Right hindlimb (tissue), 1 donor: ENCODE measurements at places on chromosomes 6 and 20.

DNA sequence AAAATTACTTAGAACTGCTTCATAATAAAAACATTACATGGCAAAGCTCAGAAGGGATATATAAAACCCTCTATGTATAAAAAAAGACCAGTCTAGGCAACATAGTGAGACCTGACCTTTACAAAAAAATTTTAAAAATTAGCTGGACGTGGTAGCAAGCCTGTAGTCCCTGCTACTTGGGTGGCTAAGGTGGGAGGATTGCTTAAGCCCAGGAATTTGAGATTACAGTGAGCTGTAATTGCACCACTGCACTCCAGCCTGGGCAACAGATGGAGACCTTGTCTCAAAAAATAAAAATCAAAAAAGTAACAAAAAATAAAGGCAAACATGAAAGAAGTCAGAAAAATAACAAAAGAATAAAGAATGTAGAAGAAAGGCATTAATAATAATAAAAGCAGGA lies 21.5 kb upstream of the TPD52L1 start:
- DNase-seq = no peak

- DNase-seq = no peak
Measured at GRCh38 chr6:114785235-114786127, 442.7 kb upstream of the HS3ST5 start.

- no peak for DNase-seq
Measured at GRCh38 chr6:37693079-37693478, 4.6 kb downstream of the MDGA1 start.

- no peak for DNase-seq
Measured at GRCh38 chr6:87922196-87922946, 125.3 kb upstream of the SPACA1 start.

- no peak for DNase-seq
Measured at GRCh38 chr6:52415917-52416628, 4.1 kb upstream of the EFHC1 start.

DNA sequence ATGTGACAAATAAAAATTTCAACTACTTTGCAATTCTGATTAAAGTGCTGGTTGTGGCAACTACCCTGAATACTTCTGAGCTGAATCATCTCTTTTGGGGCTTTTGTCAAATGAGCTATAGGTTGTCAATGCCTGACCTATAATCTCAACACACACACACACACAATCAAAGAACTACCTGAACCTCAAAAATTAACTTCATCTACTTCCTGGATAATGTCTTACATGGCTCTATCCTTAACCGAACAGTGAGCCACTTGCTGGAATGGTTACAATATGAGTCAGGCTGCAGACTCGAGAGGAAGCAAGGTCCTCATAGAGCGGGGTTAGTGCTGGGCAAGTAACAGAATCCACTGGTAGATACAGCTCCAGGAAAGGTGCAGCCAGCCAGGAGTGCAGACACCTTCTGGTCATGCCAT lies 70.6 kb upstream of the DST start:
- no peak for DNase-seq

DNA sequence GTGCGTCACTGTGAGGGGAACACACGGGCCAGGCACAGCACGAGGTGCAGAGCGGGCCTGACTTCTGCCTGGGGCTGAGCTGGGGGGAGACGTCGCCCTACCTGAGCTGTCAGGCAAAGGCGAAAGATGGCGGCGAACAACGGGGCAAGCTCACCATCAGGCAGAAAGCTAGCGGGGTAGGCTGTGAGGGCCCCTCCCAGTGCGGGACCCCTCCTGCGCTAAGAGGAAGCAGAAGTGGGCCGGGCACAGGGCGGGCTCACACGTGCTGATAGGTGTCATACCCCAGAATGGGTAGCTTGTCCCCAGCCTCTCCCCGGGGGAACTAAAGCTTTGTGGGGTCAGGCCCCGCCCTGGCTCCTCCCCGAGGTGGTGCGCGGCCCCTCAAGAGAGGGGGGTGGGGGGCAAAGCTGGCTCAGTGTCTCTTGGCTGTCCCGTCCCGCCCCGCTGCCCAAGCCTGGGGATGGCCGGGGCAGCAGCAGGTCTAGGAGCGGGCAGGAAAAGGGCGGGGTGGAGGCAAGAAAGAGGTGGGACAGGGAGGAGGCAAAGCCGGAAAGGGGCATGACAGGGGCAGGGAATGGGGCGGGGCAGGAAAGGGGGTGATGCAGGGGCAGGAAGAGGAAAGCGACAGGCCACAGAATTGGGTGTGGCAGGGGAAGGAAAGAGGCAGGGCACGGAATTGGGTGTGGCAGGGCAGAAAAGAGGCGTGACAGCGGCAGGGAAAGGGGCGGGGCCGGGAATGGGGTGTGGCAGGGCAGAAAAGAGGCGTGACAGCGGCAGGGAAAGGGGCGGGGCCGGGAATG lies 14.7 kb downstream of the UCKL1 start:
- peak; percentile 37 for DNase-seq

GRCh38 chr6:71347119-71347518 lies 58.5 kb downstream of the OGFRL1 start:
- DNase-seq = no peak

DNA sequence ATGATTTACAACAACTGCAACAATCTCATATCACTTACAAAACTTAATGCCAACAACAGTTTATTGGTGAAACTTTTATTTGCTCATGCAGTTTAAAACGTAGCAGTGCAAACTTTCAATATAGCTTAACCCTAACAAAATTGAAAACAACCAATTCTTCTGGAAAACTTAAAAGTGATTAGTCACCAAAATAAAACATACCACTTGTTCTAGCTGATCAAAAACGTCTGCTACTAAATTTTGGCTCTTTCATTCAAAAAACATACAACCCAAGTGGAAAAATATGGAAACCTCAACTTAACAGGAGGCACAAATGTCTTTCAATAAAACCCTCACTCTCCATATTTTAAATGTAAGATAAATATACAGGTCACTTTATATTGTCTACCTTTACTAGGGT lies 39.6 kb downstream of the COL12A1 start:
- DNase-seq = no peak

- no peak for DNase-seq
Measured at GRCh38 chr20:51345601-51346101, 196.9 kb downstream of the NFATC2 start.

- no peak for DNase-seq
Measured at GRCh38 chr6:137043710-137044365, 927 bp downstream of the IL20RA start.

DNA sequence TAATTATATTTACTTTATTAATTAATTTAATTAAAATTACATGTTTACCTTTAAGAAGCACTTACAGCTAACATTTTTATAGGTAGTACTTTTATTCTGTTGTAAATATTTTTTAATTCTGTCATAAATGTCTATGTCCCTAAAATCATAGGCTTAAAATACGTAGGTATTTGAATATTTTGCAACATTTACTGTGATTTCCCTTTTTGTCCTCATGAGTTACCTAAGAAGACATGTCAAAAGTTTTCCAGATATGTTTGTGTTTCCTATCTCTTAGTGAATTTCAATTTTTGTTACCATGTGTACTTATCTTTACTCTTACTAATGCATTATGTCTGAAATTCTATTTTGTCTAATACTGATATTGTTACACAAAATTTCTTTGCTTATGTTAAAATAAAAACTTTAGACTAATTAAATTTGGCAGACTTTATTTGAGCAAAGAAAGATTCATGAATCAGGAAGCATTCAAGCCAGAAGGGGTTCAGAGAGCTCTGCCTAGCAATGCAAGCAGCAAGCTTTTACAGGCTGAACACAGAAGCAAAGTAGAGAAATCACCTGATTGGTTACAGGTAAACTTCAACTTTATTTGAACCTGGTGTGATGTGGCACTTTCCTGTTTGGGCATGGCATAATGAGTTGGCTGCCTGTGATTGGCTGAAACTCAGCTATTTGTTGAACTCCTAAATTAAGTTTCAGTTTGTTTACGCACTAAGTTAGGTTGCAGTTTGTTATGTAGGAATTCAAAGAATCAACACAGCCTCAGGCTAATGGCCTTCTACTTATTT lies 123.2 kb upstream of the TMEM170B start:
- DNase-seq = no peak

DNA sequence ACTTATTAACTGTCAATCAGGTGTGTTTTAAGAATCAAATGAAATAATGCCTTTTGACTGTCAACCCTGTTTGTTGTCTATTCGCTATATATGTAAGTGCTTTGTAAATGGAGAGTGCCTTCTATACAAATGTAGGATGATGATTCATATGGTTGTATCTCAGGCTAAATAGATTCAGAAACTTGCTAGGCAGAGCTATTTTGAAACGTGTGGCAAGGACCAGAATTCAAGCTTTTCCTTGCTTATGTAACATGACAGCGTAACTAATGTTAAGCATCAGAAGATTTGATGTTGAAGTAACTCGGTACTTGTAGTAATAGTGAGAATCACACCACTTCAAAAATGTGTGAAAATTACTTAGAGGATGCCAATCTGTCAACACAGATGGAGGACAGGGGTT lies 3.4 kb downstream of the OGFRL1 start:
- no peak for DNase-seq

DNA sequence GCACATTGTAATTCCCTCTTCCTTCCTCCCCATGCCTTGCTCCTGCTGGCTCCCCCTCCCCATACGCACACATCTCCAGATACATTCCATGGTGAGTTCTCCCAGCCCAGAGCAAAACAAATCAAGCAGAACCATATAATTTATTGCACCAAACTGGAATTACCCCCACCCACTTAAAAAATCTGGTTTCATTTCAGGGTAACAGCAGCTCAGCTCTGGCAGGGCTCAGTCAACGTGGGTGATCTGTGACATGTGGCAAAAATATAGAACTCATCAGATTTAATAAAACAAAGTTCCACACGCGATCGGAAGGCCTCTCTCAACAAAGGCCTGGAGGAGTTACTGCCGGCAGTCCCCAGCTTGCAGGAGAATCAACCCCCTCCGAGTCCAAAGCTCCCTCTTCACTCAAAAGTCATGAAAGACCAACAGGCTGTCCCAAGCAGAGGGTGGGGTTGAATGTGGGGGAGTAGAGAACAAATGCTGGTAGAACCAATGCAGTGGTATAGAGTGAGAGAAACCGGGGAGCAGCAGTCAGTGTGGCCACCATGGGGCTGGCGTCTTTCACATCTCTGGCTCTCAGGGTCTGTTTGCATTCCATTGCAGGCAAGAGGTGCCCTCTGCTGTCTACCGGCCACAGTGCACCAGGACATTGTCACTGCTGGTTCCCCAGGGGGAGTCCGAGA lies 323.3 kb upstream of the NT5E start:
- peak; percentile 71 for DNase-seq

DNA sequence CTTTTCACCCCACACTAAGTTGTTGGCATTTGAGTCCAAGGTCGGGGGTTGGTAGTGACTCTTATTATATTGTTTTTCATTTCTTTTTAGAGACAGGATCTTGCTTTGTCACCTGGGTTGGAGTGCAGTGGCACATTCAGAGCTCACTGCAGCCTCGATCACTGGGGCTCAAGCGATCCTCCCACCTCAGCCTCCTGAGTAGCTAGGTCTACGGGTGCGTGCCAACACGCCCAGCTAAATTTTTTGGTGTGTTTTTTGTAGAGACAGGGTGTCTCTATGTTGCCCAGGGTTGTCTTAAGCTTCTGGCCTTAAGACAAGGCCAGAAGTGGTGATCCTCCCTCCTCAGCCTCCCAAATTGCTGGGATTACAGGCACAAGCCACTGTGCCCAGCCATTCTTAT lies 25.1 kb upstream of the TGM2 start:
- no peak for DNase-seq

- DNase-seq = no peak
Measured at GRCh38 chr6:2893281-2893680, 9.8 kb downstream of the SERPINB9 start.

GRCh38 chr6:42974919-42975505 lies 4.0 kb downstream of the PEX6 start:
- DNase-seq = no peak

GRCh38 chr20:48928832-48929725 lies 7.6 kb downstream of the ARFGEF2 start:
- DNase-seq = peak; percentile 51

GRCh38 chr6:25242567-25242966 lies 36.6 kb upstream of the CARMIL1 start:
- no peak for DNase-seq

DNA sequence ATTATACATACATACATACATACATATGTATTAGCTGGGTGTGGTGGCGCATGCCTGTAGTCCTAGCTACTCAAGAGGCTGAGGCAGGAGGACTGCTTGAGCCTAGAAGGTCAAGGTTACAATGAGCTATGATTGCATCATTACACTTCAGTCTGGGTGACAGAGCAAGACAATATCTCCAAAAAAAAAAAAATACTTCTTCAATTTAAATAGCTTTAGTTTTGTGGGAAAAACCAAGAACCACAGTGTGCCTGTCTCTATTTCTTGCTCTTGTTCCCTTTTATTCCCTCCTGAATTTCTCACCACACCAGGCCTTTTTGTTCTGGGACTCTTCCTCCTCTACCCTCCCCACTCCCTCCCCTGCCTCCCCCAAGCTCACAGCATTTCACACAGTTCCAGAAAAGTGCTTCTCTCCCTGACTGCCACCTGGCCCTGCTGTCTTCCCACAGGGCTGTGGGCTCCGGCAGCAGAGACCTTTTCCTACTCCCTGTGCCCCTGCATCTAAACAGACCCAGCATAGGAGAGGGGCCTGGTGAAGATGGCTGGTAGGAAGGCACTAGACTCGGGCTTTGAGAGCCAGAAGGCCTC lies 1.3 kb downstream of the C20orf203 start:
- no peak for DNase-seq

GRCh38 chr6:158662607-158662953 lies 12.7 kb downstream of the SYTL3 start:
- DNase-seq = no peak

GRCh38 chr6:13229205-13230085 lies 98.9 kb downstream of the TBC1D7 start:
- no peak for DNase-seq

DNA sequence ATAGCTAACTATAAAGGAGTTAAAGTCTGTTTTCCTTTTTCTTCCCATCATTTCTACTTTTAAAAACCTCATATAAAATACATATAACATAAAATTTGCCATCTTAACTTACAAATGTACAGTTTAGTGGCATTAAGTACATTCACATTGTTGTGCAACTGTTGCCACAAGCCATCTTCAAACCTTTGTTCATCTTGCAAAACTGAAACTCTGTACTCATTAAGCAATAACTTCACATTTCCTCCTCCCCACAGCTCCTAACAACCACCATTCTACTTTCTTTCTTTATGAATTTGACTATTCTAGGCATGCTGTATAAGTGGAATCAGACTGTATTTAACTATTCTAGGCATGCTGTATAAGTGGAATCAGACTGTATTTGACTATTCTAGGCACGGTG lies 4.5 kb downstream of the CCDC170 start:
- DNase-seq = no peak

- no peak for DNase-seq
Measured at GRCh38 chr6:17460862-17461261, 67.5 kb downstream of the CAP2 start.
